ENCODE measurements at places on chromosomes 5 and 9.

DNA sequence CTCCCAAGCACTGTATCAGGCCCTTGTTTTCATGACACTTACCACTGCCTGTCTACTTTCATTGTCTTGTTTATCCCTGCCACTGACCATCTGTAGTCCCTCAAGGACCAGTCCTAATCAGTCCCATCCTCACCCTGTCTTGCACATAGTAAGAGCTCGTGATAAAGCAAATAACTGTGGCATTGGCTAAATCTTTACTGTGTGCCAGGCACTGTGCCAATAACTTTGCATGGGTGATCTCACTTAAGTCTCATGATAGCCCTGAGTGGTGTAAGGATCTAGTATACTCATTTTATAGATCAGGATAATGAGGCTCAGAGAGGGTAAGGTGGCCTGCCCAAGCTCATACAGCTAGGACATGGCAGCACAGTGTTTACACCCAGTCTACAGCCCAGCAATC lies 5.6 kb downstream of the CDX1 start:
- DNase-seq, result no peak

GRCh38 chr9:127943731-127944144 lies 6.1 kb upstream of the DPM2 start:
- DNase-seq, result peak; percentile 84

GRCh38 chr9:134474055-134474370 lies 147.8 kb downstream of the RXRA start:
- no peak for DNase-seq

- no peak for DNase-seq
These were observed 58.3 kb upstream of the NOTCH1 start for GRCh38 chr9:136603901-136604814.

DNA sequence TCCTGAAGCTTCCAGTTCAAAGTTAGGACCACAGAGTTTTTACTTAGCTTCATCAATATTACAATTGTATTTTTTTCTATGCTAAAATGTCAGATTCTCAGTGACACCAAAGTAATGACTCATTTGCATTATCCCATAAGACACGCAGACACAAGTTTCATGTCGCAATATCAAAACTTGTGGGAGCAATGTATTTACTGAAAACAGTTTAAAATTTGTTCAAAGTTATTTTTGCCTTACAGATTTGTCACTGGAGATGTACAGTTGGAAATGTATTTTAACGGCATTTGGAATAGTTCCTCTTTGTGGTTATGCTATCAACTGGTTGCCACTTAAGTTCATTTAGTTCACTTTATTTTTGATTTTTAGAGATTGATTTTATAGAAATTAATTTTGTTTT lies 36.2 kb upstream of the DAP start:
- DNase-seq, result no peak

GRCh38 chr5:15943487-15943886 lies 236.1 kb downstream of the MARCHF11 start:
- DNase-seq, result no peak

DNA sequence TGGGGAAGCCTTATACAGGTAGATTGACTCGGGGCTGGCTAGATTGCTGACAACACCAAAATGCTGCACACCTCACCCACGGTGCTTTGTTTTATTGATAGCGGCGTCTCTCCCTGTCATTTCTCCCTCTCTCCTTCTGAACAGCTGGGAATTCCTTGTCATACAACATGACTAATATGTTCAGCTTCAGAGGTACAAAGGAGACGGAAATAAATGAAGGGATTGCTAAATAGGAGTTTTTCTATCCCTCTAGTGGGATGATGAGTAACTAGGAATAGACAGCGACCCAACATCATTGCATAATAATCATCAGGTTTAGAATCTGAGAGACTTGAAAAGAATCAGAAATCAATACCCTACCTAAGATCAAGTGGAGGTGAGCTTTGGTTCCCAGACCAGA lies 337.7 kb upstream of the PANK3 start:
- DNase-seq, result no peak

DNA sequence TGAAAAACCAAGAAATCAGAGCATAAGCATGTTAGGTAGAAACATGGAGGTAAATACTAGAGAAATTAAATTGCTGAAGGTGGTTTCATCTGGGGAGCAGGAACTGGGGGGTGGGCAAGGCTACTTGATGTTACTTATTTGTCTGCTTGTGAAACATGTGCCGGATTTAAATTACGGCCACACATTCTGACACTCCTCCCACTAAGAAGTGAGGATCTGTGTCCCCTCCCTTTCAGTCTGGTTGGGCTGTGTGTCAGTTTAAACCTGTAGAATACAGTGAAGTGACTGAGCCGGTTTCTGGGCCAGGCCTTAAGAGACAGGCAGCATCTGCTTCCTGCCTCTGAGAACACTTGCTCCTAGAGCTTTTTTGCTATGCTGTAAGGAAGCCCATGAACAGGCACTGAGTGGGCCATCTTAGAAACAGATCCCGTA lies 2.3 kb upstream of the IARS1 start:
- no peak for DNase-seq

GRCh38 chr5:171759777-171760176 lies 25.8 kb upstream of the SMIM23 start:
- no peak for DNase-seq

DNA sequence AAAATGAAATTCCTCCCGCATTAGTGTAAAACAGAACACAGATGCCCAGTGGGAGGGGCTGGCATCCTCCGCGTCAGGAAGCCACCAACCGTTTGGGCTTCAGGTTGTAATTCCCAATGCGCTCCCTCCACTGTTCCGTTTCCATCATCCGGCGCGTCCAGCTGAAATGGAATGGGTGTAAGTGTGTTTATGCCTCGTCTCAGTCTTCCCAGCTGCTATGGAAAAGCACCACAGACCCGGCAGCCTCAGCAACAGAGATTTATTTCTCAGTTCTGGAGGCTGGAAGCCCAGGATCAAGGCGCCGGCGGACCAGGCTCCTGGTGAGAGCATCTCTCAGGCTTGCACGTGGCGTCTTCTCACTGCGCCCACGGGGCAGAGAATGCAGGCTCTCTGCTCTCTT lies 20.4 kb downstream of the KCNT1 start:
- DNase-seq, result no peak

DNA sequence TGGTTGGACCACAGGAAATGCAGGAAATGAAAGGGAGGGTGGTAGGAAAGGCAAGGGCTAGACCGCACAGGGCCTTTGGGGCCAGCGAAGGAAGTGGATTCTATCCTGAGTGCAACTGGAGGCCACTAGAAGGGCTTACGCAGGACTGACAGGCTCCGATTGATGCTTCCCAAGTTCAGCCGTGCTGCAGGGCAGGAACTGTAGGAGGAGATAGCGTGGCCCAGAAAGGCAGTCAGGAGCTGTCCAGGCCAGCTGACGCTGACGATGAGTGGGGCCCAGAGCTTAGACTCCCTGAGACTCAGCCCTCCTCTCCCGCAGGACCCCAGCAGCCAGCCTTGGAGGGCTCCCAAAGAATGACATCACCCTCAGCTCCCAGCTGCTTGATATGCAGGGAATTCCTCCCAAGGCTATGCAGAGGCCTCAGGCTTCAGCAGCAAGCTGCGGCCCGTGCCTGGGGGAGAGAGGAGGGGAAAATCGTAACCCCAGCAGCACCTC lies 48.8 kb downstream of the KCNIP1 start:
- peak; percentile 90 for DNase-seq

DNA sequence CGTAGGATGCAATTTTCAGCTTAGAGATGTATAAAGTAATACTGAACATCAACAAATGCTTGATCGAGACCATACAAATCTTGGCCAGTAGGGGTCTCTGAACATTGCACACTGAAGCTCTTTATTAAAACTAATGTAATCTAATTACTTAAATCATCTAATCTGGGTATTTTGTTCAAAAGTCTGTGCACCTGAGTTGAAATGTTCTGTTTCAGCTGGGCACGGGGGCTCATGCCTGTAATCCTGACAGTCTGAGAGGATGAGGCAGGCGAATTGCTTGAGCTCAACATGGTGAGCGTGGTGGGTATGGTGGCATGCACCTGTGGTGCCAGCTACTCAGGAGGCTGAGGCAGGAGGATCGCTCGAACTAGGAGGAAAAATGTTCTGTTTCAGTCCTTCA lies 41.0 kb downstream of the ESM1 start:
- DNase-seq, result peak; percentile 24

GRCh38 chr5:154474396-154475334 lies 3.4 kb downstream of the HAND1 start:
- DNase-seq, result peak; percentile 75

- DNase-seq, result peak; percentile 90
These were observed 6.7 kb upstream of the RXRA start for GRCh38 chr9:134319306-134320125.

GRCh38 chr5:163177971-163178370 lies 259.4 kb upstream of the CCNG1 start:
- peak; percentile 3 for DNase-seq

Data from eye (tissue), 1 donor.